ENCODE measurements at places on chromosomes 2 and 18. TPM values are rescaled to one million over a fixed set of nuclear protein-coding genes. Genes with fewer than 3 reads are reported as not detected.

GRCh38 chr2:189012351-189012750, 38.2 kb downstream of the COL3A1 start:
- no peak for ATAC-seq

GRCh38 chr2:119288576-119288975, 64.9 kb downstream of the STEAP3 start:
- ATAC-seq = no peak

GRCh38 chr2:161321944-161322648, 13.9 kb downstream of the PSMD14 start:
- no peak for ATAC-seq

GRCh38 chr18:30093376-30093775, 949.2 kb downstream of the DSC3 start:
- no peak for ATAC-seq

DNA sequence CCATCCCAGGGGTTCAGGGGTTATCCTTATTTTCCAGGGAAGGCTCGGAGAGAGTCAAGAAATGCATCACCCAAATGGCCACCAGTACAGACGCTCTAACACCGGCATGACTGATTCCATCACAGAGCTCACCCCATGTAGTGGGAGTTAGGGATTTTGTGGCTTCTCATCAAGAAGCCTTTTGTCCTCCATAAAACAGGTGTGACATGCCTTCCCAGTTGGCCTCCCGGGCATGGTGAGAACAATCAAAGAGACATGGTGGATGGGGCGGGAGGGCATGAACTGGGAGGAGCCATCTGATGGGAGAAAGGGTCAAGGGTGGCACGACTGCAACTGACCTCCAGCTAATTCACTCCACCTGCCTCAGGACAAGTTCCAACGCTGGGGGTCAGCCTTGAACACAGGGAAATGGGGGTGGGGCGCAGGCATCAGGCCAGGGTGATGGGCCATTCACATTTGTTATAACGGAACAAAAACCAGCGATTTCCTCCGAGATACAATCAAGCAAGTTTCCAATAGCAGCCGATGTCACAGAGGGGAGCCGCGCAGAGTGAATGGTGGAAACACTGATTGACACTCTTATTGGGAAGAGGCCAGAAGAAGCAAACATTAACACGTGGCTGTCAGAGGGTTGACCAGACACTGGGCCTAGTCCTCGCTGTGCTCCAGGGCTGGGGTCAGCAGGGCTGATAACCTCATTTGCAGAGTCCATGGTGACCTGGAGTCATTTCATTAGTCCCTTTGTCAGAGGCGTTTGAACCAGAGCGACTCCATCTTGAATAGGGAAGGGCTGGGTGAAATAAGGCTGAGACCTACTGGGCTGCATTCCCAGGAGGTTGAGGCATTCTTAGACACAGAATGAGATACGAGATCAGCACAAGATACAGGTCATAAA, 80.5 kb upstream of the HPCAL1 start:
- no peak for ATAC-seq

LTBP1 gene
- 0.29 TPM for total RNA-seq

DNA sequence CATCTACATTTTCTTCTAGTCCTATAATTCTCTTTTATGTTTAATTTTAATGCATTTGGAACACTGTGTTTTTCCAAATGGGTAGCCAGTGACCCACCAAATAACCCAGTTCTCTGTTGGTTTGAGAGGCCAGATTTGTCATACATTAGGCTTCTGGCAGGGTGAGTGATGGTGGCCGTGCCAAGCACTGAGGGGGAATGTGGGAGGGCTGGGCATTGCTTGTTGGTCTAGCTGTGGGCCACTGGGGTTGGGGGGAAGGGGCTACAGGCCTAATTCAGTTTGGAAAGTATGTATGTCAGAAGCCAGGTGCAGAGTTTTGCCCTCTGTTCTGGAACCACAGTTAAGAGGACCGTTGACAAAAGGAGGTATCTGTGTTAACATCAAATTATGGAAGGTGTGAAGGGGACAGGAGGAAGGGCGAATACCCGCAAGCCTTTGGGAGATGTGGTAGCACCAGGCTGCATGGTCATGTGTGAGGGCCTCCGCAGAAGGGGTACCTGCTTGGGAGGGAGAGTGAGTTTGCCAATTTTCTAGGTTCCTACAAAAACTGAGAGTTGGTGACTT, 38.1 kb upstream of the SCLY start:
- no peak for ATAC-seq

EIF2AK3 gene
- total RNA-seq = 17.1 TPM

GRCh38 chr2:61460163-61460562, 10.7 kb downstream of the USP34 start:
- no peak for ATAC-seq

DNA sequence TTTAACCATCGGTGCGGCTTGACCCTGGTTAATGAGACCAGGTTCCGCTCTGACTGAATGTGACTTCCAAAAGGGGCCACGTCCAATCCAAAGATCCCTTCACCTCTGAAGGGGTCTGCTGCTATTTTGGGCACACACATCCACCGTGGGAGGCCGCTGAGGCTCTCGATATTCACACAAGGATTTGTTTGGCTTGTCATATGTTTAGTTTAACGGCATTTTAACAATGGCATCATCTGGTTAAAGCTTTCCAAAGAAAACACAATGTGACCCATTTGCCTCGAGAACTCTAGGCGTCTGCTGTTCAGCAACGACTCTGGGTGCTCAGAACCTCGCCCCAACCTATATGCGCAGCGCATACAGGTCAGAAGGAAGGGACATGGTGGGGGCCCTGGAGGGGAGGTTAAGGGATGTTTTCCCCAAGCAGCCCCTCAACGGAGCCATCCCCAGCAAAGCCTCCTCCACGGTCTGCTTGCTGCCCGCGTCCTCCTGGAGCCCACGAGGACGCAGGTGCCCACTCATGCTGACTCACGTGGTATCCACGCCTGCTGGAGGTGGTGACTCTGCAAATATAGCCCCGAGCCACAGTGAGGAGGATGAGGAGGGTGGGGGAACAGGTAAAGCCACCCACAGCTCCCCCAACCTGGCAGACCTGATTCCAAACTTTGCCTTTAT, 260.3 kb downstream of the HDAC4 start:
- ATAC-seq = no peak
